ENCODE measurements at places on chromosomes 12 and 14.

DNA sequence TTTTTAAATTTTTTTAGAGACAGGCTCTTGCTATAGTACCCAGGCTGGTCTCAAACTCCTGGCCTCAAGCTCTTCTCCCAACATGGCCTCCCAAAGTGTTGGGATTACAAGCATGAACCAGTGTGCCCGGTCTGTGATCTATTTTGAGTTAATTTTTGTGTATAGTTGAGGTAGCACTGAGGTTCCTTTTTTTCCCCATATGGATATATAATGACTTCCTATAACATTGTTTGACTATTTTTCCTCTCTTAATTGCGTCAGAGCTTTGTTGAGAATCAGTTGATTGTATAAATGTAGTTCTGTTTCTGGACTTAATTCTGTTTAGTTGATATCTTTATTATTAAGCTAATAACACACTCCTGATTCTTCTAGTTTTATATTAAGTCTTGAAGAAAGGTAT lies 8.6 kb upstream of the M6PR start:
- no peak for DNase-seq

- peak; percentile 43 for DNase-seq
These were observed 86.3 kb downstream of the VWF start for GRCh38 chr12:6038160-6038559.

GRCh38 chr14:20830831-20831230 lies 28.2 kb upstream of the RNASE1 start:
- DNase-seq = no peak

GRCh38 chr14:94089479-94089878 lies 8.4 kb downstream of the IFI27L1 start:
- no peak for DNase-seq

- DNase-seq = no peak
These were observed 62.5 kb downstream of the ZFP36L1 start for GRCh38 chr14:68730348-68730747.

DNA sequence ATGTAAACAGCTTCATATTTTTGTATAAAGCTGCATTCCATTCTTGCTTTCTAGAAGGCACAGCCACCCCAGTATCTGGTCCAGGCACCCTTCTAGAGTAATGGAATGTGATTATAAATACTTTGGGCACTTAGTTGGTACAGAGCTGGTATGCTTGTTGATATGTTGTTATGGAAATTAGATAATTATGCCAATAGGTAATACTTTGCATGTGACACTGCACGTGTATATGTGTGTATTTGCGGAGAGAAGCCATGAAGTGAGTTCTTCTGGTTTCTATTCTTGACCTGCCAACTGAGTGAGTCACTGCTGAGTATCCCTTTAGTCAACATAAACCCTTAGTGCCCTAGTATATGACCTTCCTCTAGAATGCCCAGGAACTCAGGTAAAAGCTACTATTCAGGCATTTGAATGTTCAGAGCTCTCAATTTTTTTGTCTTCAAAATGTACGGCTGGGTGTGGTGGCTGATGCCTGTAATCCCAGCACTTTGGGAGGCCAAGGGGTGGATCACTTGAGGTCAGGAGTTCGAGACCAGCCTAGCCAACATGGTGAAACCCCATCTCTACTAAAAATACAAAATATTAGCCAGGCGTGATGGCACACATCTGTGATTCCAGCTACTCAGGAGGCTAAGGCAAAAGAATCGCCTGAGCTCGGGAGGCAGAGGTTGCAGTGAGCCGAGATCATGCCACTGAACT lies 6.2 kb upstream of the TCP11L2 start:
- DNase-seq = no peak

DNA sequence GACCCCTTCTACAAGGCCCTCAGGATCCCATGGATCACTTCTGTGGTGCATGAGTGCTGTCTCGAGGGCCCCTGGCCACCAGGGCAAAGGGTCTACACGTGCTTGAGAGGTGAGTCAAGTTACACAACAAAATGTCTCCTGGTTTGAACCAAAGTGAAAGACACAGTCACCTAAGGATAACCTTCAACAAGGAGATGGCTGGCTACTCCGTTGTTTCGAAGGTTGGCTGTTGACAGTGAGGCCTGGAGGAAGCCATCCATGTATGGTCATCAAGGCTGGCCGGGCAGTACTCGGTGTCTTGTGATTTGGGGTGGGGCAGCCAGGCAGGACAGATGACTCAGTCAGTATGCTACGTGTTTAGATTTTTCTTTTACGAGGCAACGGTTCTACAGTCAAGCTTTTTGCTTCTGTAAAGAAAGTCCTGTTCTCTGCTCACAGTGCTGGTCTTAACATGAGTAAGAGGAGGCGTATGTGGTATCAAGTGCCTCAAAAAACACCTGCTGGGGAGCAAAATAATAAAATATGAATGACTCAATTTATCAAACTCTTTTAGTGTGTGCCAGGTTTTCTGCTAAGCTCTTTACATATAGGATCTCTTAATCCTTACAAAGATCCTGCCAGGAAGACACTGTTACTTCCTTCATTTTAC lies 18.0 kb upstream of the NT5DC3 start:
- peak; percentile 92 for DNase-seq

DNA sequence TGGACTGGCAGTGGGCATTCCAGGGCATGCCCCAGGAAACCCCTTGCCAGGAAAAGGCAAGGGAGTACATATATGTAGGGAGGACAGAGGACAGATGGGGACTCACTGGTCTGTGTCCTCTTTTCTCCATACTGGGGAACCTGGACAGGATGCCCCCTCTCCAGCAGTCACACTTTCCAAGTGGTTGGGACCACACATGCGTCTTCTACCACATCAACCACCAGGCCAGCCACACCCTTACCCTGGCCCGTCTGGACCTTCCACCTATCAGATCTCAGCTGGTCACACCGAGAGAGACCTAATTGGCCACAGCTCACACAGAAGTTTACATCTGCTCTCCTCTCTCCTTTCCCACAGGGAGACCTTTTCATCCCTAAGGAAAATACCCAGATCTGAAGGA lies 8.3 kb downstream of the ANKRD33 start:
- DNase-seq = no peak

GRCh38 chr14:55045087-55045486 lies 6.4 kb upstream of the MAPK1IP1L start:
- DNase-seq = no peak

- no peak for DNase-seq
These were observed 10.9 kb downstream of the TMEM260 start for GRCh38 chr14:56590535-56590960.

GRCh38 chr12:60231303-60231702 lies 635.5 kb downstream of the SLC16A7 start:
- no peak for DNase-seq

GRCh38 chr12:90978117-90978770 lies 23.3 kb upstream of the CCER1 start:
- no peak for DNase-seq

DNA sequence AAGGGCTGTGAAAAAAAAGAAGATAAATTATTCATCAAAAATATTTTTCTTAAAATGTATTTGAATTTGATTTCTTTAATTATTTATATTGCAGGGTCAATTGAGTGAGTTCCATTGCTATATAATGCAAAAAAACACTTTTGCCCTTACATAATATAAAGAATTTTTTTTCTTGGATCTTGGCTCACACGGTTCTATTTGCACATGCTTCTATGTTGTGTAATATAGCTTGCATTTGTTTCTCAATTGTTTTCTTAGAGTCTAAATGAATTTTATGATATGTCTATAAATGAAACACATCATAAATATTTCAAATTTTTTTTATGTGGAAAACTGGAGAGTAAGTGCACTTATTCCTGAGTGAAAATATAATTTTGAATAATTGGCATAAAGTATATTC lies 694.2 kb downstream of the SLC6A15 start:
- DNase-seq = no peak

DNA sequence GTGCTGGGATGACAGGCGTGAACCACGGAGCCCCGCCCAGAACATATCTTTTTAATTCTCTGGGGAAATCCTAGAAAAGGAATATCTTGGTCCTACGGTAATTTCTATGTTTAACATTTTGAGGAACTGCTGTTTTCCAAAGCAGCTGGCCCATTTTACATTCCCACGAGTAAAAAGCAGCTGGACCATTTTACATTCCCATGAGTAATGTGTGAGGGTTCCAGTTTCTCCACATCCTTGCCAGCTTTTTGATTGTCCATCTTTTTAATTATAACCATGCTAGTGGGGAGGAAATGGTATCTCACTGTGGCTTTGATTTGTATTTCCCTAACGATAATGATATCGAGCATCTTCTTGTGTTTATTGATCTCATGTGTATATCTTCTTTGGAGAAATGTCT lies 4.4 kb upstream of the P2RX4 start:
- no peak for DNase-seq

DNA sequence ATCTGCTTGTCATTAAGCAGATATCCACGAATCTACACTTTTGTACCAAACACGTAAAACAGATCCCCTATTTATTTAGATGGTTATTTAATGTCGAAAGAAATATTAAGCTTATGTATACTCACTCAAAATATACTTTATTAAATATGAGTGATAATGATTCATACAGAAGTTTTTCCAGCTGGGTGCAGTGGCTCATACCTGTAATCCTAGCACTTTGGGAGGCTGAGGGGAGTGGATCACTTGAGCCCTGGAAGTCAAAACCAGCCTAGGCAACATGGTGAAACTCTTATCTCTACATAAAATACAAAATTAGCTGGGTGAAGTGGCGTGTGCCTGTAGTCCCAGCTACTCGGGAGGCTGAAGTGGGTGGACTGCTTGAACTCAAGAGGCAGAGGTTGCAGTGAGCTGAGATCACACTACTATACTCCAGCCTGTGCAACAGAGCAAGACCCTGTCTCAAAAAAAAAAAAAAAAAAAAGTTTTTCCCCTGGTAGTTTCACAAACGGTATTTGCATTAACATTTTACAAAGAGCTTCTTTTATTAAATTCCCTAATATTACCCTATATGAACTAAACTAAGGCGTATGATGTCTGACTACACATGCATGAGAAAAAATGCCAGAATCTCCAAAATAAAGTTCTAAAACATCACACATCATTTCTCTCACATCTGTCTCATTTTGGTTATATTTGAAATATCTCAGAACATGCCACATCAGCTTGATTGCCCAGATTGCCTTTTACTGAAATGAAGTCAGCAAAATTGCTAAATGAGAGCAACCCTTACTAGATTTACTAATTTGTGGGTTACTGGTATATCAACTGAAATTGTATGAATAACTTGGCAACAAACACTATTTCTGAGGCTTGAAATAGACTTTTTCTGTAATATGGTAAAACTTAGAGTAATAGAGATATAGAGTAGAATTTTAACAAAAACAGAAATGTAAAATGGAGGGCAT lies 74.9 kb downstream of the PAWR start:
- DNase-seq = no peak

DNA sequence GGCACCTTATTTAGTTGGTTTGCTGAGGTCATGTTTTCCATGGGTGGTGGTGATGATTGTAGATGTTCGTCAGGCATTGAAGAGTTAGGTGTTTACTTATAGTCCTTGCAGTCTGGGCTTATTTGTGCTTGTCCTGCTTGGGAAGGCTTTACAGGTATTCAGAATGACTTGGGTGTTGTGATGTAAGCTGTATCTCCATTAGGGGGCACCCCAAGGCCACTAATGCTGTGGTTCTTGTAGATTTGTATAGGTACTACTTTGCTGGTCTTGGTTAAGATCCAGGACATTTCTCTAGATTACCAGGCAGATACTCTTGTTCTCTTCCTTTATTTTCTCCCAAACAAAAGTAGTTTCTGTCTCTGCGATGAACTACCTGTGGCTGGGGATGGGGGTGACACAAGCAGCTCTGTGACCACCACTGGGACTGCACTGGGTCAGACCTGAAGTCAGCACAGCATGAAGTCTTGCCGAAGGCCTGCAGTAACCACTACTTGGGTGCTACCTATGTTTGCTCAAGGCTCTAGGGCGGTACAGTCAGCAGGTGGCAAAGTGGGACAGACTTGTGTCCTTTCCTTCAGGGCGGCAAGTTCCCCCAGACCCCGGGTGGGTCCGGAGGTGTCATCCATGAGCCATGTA lies 35.8 kb upstream of the FBXO33 start:
- peak; percentile 15 for DNase-seq

DNA sequence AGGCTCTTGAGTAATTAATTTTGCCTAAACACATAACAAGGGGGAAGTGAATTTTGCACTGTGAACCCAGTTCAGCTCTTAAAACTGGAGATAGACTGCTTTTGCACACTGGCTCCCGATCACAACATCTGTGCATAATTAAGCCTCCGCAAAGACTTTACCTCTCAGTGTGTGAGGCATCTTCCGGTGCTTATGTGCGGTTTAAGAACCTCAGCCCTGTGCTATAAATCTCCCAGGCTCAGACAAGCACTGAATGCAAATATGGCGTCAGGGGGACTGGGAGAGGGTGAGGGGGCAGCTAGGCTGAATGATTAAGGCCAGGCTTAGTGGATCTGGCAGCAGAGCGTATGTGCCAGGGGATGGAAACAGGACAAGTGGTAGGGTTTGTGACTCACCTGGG lies 103.3 kb downstream of the ADCK1 start:
- no peak for DNase-seq

GRCh38 chr12:93729934-93730333 lies 52.8 kb downstream of the CRADD start:
- DNase-seq = no peak
